ENCODE measurements at places on chromosomes 6 and 20.

- no peak for DNase-seq
Observed at GRCh38 chr6:43936476-43936875, 166.5 kb downstream of the VEGFA start.

DNA sequence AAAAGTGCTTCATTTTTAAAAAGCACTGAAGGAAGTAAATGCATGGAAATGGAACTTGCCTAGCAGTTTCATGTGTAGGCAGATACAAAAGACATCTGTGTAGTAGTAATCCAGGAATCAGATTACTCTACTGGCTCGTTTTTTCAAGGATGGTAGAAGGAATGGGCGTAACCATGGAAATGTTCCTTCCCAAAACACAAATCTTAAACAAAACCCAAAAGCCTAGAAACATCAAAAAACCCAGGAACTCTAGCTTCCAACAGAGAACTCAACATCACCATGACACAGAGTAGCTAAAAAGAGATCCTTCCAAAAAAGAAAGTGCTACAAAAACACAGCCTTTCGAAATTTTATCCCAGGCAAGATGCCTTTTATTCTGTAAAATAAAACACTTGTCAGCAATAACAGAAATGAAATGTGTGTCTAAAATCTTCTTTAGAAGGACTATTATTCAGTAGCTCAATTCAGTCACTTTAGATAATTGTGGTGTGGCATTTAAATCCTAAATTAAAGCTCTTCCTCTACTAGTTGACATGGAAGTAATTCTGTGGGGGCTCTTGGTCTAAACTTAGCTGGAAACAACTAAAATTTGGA is 81.7 kb downstream of the FAM217A start:
- no peak for DNase-seq

GRCh38 chr6:88238065-88238464 is 71.9 kb upstream of the CNR1 start:
- DNase-seq: no peak

- no peak for DNase-seq
Observed at GRCh38 chr6:156846845-156847599, 69.8 kb downstream of the ARID1B start.

- DNase-seq: peak; percentile 17
Observed at GRCh38 chr20:24668791-24669190, 199.4 kb downstream of the SYNDIG1 start.

DNA sequence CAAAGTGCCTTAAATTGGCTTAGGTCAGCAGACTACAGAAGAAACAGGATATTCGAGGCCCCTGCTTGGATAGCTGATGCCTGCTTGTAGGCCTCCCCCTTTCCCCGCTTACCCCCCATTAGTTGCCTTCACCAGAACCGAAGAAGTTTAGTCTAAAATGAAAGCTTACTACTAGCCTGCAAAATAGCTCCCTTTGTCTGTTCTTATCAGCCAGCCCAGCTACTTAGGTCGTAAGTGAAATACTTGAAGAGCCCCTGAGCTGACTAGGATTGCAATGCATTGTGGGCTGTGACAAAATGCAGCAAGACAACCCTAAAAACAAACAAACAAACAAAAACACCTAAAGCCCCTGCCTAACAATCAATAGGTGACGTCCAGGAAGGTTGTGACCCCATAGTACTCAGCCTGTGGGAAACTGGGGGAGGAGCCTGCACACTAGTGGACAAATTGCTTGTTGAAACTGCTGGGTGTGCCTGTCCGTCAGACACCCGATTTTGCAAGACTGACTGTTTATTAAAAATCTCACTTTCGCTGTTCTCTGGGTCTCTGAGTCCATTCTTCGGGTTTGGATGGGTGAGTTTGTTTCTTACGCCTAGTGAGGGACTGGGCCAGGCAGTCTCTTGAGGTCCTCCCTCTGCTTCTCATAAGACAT is 105.0 kb upstream of the DUSP22 start:
- no peak for DNase-seq

DNA sequence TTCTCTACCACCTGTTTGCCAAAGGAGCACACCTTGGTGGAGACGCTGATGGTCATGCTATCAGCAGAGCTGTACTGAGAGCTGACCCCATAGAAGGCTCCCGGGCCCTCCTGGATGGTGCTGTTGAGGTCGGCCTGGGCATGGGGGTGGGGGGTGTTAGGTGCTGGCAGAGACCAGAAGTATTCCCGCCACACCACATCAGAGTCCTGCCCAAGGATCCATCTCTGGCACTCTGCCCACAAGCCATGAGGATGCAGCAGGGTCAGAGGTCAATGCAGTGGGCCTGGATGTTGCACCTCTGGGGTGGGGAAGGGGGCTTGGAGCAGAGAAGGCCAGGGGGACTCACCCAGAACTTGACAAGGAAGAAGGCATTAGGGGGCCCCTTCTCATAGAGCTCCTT is 7.4 kb downstream of the RPL10A start:
- no peak for DNase-seq

GRCh38 chr6:39496915-39497314 is 174.4 kb upstream of the KCNK16 start:
- DNase-seq: no peak

- no peak for DNase-seq
Observed at GRCh38 chr6:110329348-110329713, 28.8 kb downstream of the METTL24 start.

DNA sequence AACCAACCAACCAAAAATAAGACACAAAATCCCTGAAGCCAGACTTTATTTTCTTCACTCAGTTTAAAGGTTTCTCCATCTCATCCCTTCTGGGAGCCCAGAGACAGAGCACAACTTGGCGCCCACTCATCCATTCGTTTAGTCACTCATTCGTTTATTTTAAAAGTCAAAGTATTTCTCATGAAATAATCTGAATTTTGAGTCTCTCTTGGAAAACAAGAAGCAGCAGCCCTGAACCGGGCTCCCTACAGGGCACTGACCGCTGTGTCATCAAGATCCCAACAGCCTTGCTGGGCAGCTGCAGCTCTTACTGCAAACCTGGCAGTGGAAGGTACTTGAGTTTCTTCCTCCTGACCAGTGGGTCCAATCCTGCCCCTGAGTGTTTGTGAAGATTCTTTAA is 171.6 kb downstream of the THBS2 start:
- no peak for DNase-seq

- no peak for DNase-seq
Observed at GRCh38 chr6:111447051-111447450, 36.0 kb downstream of the REV3L start.

GRCh38 chr6:154754152-154754551 is 20.9 kb downstream of the SCAF8 start:
- no peak for DNase-seq

DNA sequence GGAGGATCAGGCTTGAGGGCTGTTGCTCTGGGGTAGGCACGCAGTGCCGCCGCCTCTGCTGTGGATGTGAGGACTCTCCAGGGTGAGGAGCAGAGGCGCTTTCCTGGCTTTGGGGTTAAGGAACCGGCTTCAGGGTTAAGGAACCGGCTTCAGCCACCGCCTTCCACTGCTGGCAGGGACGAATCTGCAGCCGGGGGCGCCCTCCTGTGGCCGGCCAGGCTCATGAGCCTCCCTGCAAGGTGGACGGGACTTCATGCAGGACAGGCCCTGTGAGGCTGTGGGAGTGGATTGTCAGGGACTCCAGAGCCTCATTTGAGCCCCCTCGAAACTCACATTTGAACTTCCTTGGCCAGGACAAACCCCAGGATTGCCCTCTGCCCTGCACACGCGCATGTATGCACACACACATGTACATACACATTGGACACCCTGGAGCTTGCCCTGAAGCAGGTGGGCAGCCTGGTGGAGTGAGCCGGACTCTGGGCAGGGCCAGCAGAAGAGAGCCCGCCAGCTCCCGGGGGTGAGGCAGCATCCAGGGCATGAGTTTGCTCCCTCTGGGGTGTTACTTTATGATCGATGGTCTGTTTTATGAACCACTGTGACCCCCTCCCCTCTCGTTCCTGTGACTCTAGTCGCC is 146.9 kb downstream of the PHACTR3 start:
- DNase-seq: peak; percentile 92

DNA sequence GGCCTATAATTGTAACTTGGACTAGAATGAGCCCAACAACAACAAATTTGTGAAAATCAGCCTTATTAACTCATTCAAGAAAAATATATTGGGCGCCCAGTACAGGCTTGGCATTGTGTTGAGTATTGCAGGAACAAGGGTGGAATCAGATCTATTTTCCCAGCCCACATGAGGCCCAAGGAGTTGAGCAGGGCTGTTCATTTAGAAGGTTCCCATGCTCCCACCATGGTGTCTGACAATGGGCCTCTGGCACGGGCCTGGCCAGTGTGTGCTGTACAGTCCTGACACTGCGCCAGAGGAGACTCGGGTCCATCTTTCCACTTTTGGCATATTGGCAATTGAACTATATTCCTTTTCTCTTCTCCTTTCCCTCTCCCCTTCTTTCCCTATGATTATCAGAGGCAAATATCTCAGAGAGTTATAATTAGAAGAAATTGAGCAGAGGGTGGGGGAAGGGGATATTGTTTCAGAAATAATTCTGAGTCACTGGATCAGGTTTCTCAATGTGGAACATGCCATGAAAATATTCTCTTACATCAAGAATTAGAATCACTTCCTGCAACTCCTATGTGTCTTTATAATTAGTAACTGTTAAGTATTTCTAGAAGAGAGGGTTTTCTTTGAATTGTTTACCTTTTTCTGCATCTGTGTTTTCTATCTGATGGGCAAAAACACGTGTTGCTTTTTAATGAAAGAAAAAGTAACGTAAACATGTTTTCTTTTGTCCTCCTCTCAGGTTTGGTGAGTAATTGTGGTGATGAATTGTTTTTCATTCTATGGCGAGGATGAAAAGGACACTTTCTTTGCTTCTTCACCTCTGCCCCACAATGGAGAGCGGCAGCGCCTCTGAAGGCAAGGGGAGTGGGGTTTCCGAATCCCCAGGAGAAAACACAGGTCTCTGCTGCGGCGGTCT is 209.4 kb downstream of the FOXA2 start:
- no peak for DNase-seq

DNA sequence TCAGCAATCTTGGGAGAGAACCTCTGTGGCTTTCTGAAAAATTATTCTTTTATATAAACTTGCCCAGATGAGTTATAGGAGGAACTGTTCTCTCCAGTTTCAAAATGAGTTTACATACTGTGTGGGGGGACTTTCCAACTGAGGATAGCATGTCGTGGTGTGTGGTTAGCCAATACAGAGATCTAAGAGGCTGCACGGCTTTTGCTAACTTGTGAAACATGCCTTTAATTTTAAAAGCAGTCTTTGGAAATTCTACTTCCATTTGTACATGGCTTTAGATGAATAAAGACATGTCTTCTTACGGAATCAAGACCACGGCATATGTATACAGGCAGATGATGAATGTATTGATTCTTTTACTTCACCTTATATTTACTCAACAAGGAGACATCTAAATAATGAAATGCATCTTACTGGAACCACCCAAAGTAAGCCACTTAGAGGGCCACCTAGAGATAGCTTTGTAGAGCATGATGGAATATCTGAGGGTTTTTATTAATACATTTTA is 39.8 kb downstream of the HIVEP1 start:
- DNase-seq: no peak

GRCh38 chr6:21823371-21823770 is 229.8 kb downstream of the SOX4 start:
- no peak for DNase-seq

GRCh38 chr6:47357827-47358226 is 48.1 kb upstream of the TNFRSF21 start:
- no peak for DNase-seq

- DNase-seq: no peak
Observed at GRCh38 chr6:83467620-83468036, 36.8 kb upstream of the ME1 start.

DNA sequence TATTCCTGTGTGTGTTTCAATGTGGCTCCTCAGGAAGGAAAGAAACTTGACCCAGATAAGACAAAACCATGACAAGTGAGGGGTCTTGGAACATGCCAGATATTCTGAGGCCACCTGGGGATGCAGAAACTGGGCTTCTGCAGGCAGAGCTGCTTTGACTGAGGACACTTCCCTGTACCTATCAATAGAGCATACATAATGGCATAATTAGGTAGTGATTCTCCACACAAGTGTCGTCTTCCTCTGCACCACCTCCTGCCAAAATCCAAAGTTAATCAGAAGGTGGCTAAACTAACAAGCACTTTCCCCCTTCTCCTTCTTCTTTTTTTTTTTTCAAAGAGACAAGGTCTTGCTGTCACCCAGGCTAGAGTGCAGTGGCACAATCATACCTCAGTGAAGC is 97.1 kb downstream of the KIF13A start:
- DNase-seq: no peak

DNA sequence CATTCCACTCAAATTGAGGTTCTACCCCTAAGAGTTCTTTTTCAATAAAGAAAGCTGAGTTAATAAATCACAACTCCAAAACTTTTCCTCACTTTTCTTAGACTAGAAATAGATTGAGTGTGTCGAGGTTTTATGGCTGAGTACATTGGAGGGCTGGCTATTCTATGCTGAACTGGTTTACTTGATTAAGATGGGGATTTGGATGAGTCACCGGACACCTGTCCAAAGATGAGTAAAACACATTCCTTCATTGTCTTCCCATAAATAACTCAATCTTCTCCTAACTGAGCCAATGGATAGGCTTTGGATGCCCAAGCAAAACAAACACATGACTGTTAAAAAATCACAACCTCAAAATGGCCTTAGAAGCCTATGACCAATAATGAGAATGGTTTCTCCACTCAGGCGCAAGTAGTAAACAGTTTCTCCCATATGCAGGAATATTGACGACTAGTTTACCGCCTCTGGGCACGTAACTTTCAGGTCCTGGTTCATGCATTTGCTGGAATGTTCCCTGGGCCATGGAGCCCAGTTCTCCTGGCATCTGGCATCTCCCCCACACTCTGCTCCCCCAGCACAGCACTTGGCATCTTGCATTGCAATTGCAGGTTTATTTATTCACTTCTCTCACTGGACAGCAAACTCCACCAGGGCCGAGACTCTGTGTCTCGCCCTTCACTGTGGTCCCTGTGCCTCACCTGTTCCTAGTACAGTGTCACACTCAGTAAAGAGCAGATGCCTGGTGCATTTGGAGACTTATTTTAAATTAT is 43.9 kb downstream of the BCAS1 start:
- no peak for DNase-seq

- DNase-seq: no peak
Observed at GRCh38 chr6:11586117-11586516, 48.6 kb downstream of the TMEM170B start.

DNA sequence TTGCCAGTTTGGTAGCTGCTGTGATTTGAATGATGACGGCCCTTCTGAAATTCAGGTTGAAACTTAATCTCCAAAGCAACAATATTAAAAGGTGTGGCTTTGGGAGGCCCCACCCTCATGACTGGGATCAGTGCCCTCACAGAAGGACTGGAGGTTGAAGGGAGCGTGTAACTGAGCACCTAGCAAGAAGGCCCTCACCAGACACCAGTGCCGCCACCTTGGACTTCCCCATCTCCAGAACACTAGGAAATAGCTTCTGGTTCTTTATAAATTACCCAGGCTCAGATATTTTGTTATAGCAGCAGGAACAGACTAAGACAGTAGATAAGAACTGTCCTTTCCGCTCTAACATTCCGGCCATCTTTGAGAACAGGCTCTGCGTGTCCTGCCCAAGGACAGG is 243.1 kb downstream of the DLL1 start:
- DNase-seq: no peak

- no peak for DNase-seq
Observed at GRCh38 chr6:169171016-169171415, 82.6 kb downstream of the THBS2 start.

- no peak for DNase-seq
Observed at GRCh38 chr20:58048096-58048702, 180.3 kb downstream of the ANKRD60 start.

GRCh38 chr6:164990901-164991300 is 318.5 kb downstream of the C6orf118 start:
- DNase-seq: no peak

Measured in Caco-2 (cell line).